ENCODE measurements at places on chromosomes 11 and 22.
A peak's percentile ranks its signal among the peaks of the same experiment; 100 is the strongest.

- DNase-seq: no peak
Observed at GRCh38 chr11:35363854-35364780, 55.2 kb downstream of the SLC1A2 start.

DNA sequence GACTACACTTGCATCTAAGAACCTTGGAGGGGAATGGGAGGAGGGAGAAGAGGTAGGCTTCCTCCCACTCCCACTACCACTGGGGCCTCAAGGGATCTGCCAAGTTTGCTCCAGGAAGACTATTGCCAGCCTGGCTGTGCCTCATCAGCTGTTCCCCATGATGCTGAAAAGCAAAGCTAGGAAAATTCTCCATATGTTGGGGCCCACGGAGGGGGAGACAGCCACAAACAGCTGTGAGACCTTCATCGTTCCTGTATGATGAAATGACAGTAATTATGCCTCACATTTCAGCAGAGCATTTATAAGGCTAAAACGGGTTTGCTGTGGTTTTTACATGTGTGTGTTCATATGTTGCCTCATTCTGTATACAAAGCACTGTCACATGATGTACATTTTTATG is 6.7 kb downstream of the DSCAML1 start:
- DNase-seq: no peak

GRCh38 chr11:48025984-48026340 is 45.6 kb downstream of the PTPRJ start:
- no peak for DNase-seq

DNA sequence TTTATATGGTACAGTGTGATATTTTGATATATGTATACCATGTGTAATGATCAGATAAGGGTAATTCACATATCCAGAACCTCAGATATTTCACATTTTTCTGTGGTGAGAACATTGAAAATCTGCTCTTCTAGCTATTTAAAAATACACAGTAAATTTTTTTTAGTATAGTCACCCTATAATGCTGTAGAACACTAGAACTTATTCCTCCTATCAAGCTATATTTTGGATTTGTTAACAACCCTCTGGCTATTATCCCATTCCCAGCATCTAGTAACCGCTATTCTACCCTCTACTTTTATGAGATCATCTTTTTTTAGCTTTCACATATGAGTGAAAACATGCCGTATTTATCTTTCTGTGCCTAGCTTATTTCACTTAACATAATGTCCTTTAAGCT is 65.5 kb upstream of the SYT9 start:
- no peak for DNase-seq

DNA sequence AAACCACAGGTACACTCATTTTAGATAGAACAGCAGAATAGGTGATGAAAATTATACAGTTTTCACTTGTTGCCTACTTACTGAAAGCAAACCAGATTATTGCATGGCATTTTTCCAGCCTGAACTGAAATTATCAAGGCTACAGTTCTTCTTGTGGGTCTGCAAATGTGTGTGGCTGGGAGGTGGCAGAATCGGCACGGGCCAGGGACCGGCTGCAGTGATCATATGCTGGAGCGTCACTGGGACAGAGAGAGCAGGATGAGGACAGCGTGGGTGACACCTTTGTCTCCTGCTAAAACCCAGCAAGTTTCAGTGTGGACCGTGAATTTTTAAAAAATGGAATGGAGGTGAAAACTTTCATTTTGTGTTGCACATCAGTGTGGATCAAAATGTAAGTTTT is 59.3 kb upstream of the PITPNB start:
- DNase-seq: no peak

DNA sequence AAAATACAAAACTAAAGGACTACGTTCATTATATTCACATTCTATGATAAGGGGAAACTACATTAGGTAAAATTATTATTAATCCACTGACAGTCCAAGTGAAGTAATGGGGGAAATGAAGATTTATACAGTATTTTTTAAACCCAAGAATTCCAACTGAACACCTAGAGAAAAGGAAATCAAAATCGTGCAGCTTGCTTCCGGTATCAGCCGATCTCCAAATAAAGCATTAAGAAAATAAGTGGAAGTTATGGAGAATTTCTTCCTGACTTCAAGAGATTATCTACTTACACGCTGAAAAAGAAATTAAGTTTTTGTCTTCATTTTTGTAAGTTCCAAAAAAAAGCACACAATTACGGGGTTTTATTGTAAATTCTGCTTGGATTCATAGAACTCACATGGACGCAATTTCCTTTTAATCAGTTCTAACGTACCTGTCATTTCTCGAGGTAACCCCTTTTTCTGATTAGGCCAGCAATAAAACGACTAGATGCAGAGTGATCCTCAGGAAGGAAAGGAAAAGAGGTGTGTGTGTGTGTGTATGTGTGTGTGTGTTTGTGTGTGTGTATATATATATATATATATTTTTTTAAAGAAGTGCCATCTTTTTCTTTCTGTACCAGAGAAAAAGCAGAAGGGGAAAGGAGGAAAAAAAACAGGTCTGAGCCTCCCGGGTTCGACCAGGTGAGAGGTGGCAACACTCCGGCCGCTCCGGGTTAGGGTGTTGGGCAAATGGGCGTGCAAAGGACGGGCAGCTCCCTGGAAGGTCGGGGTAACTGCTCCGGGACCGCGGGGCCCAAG is 1.1 kb downstream of the ZBTB44 start:
- no peak for DNase-seq

DNA sequence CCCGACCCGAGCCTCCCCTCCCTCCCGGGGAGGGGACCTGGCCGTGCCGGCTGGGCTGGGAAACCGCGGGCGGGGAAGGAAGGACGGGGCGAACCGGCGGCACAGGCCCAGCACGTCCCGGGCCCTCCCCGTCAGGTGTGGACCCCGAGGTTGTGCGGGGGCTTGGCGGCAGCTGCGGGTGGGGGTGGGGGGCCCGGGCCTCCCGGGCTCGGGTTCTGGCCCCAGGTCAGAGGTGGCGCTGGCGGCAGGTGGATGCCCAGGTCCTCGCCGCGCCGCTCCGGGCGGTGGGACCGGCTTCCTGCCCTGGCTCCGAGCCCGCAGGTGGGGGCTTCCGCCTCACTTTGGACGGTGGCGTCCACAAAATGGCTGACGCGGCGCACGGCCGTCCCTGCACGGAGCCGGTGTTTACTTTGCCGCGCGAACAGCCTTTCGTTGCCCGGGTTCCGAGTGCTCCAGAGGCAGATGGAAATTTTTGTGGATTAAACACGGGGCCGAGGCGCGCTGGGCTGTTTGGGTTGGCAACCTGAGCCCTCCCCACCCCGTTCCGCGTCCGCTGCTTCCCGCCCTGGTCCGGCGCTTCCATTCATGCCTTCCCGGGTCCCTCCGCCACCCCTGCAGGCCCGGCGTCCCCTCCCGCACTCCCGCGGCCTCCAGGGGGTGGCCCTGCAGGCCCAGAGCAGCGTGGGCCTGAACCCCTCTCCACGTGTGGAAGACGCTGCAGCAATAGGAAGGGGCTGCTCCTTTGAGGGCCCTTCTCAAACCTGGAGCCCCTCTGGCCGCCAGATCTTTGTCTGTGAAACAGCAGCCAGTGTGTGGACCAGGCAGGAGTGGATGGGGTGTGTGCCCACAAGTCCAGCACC is 92.0 kb upstream of the KCNQ1OT1 start:
- peak; percentile 16 for DNase-seq
